ENCODE measurements at places on chromosomes 3 and 15.

GRCh38 chr3:57252404-57252803 is 24.9 kb downstream of the APPL1 start:
- DNase-seq, result no peak

- DNase-seq, result no peak
Observed at GRCh38 chr3:145272684-145273083, 888.3 kb downstream of the PLOD2 start.

GRCh38 chr15:77507911-77508310 is 87.2 kb downstream of the HMG20A start:
- no peak for DNase-seq

GRCh38 chr3:111627092-111627491 is 31.9 kb upstream of the ZBED2 start:
- DNase-seq, result no peak

DNA sequence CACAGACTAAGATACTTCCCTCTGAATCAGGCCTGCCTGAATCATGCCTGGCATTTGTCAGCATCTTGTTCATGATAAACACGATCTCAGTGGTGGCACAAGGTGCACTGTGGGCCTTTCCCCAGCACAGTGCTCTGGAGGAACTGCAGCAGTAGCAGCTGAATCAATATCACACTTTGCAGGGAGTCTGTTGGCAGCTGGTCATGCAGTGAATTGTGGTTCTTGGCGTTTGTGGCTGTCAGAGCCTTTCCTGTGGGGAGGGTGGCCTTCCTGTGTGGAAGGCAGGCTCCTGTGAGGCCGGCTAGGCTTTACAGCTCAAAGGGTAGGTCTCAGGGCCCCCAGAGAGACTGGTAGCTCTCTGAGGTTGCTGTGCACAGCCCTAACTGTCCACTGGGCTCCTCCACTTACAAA is 54.4 kb upstream of the TLE3 start:
- no peak for DNase-seq
